ENCODE measurements at places on chromosomes 1 and 21.

- no peak for DNase-seq
Measured at GRCh38 chr1:109547463-109548320, 723 bp upstream of the GNAI3 start.

- peak; percentile 20 for DNase-seq
Measured at GRCh38 chr1:201085902-201086735, 26.1 kb downstream of the CACNA1S start.

DNA sequence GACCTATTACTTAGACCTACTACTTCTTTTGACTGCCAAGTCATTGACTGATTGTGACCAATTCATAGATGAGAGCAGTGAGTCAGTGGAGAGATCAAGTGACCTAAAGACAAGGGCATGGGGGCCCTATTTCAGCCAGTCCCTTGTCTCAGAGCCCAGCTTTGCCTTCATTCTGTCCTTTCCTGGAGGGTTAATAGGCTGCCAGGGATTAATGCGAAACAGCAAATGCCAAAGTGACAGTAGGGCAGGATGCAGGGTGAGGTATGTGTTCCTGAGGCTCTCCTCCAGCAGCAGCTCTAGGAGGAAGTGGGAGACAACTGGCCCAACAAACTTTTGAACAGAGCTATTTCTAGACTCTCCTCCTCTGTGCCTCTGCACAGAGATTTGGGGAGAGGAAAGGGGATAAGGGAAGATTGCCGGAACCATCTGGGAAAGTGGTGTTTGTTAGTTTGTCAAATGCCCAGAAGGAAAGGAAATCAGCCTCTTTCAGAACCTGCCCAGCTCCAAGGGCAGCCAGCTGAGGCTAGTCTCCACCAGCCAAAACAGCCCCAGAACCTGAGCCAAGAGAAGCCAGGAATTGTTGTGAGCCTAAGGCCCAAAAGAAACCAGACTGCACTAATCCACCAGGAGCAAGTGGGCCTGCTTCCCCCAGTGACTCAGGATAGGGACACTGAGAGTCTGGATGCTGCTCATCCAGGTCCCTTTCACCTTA is 4.9 kb upstream of the S100A3 start:
- DNase-seq, result peak; percentile 17

GRCh38 chr1:56535939-56536338 is 43.4 kb downstream of the PLPP3 start:
- DNase-seq, result no peak

DNA sequence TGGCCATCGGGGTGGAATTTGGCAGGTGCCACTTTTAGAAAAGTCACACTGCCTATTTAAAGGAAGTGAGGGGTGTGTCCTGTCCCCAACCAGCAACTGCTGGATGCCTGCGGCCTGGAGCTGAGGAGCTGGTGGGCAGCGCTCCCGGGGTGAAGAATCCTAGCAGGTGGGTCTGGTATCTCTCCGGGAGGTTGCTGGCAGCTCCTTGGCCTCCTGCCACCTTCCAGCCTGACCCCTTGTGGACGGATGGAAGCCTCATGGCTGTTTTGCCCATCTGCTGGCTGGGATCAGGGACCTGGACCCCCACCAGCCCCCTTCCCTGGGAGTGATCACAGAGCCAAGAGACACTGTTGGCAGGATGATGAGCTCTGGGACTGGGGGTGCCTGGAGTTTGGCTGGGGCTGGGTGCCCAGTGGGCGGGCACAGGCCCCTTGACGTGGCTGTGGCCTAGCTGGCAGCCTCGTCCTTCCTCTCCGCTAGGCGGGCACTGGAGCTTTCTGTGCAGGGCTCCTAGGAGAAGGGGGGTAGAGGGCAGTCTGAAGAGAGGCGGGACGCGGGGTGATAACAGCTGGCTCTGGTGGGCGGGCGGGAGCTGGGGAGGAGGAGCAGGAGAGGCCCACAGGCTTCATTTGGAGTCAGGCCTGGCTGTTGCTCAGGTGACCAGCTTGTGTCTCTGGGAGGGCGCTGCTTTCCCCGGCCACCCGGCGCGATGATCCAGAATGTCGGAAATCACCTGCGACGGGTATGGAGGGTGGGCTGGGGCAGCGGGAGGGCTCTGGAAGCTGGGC is at the start of gene ACOT11:
TSS of gene ACOT11 (plus strand) at position 628 of the 788 bp plus-strand sequence. CDS start at position 710, 82 bp downstream.
- peak; percentile 41 for DNase-seq

GRCh38 chr21:16811011-16811410 is 701.8 kb upstream of the CXADR start:
- no peak for DNase-seq

GRCh38 chr1:221308534-221309511 is 429.6 kb downstream of the HLX start:
- no peak for DNase-seq

GRCh38 chr1:172451002-172451443 is 7.2 kb upstream of the PIGC start:
- DNase-seq, result peak; percentile 27

GRCh38 chr1:21662426-21663247 is 6.5 kb downstream of the RAP1GAP start:
- no peak for DNase-seq
